ENCODE measurements at places on chromosomes 12 and 14. TPM values are rescaled to one million over a fixed set of nuclear protein-coding genes. Genes with fewer than 3 reads are reported as not detected.

The KLRC2 gene
- total RNA-seq: not detected

The MRPS35 gene
- 43.2 TPM for total RNA-seq

The WNT1 gene
- total RNA-seq: not detected

The FAM222A gene
- 0.46 TPM for total RNA-seq

The KLHL33 gene
- not detected for total RNA-seq

The CATSPERB gene
- not detected for total RNA-seq

The VDR gene
- total RNA-seq: 13.9 TPM

The NEMP1 gene
- 13.0 TPM for total RNA-seq

DNA sequence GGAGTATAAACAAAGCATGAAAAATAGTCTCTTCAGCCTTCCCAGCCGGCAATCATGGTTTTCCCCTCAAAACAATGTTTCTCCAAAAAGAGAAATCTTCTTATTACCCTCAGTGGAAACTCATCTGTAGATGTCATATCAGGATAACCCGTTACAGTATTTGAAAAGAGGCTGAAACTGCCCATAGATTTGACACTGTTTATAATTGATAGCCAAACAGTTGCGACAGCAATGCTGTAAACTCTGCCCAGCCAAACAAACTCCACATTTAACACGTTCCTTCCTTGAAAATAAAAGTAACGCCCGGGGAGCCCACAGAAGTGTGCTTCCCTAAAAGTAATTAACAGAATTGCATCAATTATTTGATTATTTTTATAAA is 201.3 kb upstream of the FOXN3 start:
- DNase-seq: no peak

DNA sequence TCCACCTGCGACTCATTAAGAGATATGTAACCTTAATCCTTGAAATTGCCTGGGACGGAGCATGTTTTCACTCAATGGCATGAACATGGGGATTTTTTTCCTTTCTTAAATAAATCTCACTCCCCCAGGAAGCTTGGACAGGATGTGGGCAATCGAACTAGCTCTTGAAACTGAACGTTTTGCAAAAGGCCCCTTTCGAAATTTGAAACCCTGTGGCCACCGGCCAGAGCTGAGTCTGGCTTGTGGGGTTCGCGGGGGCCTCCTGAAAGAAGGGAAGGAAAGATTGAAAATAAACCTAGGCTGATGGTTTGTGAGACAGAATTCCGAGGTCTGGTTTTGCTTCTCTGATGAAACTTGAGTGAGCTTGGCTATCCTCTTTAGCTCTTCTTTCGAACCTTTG is 101.4 kb upstream of the RTL1 start:
- DNase-seq: no peak

- no peak for DNase-seq
Measured at GRCh38 chr12:33628087-33628486, 188.5 kb upstream of the SYT10 start.

DNA sequence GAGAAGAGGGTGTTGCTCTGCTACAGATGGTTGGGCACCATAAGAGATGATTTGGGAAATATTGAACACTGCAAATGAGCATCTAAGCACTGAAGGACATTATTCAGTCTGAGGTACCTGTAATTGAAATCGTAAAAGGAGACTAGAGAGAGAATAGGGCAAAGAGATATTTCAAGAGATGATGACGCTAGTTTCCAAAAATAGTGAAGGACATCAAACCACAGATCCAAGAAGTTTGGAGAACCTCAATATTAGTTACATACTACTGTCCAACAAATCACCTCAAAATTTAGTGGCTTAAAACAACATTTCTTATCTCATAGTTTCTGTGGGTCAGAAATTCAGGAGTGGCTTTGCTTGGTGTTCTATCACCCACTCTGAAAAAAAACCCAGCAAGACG is 4.5 kb upstream of the MBIP start:
- DNase-seq: no peak

- DNase-seq: no peak
Measured at GRCh38 chr14:44286201-44286600, 220.9 kb downstream of the FSCB start.

- DNase-seq: no peak
Measured at GRCh38 chr12:89992668-89993451, 284.2 kb upstream of the ATP2B1 start.

- DNase-seq: no peak
Measured at GRCh38 chr14:56211084-56211483, 92.9 kb downstream of the PELI2 start.

- no peak for DNase-seq
Measured at GRCh38 chr12:32201096-32201495, 94.4 kb downstream of the BICD1 start.

DNA sequence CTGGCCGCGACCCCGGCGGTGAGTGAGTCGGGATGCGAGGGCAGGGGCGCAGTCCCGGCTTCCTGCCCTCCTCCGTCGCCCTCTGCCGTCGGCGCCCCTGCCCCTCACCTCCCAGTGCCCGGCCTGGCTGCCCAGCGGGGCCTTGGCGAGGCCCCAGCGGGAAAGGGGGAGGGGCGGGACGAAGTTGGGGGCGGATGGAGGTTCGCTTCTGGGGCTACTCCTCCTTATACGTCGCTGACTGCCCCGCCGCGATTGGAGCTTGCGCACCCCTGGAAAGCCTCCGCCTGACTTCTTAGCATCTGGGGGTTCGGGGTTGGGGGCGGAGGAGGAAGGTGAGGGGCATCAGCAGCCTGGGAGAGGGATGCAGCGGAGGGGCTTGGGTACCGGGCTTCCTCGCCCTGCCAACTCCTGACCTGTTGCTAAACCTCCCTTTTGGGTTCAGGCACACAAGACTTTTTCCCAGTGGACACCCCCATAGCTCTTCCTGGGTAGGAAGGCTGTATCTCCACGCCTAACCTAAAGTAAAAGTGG is 406 bp downstream of the TMEM263 start:
- peak; percentile 57 for DNase-seq

- no peak for DNase-seq
Measured at GRCh38 chr12:130254461-130255276, 83.0 kb upstream of the PIWIL1 start.

All from HFFc6 (cell line).